Activated effector memory CD4-positive, alpha-beta T cell treated with anti-CD3 and anti-CD28 coated beads, Interleukin-2, amount 50 U/mL, for 16 hours (primary cell): ENCODE measurements at places on chromosomes 4 and X.

DNA sequence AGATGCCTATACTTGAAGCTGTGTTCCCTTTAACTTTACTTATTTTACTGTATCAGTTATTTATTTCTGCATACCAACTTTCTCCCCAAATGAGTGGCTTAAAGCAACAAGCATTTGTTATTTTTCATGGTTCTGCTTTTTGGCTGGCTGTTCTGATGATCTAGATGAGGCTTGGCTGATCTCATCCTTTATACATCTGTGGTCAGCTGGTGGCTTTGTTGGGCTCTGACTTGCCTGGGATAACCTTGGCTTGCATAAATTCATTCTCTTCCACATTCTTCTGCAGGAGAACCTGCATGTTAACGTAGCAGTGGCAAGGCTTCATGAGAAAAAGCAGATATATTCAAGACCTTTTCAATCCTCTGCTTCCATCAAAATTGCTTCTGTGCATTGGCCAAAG lies 1317.6 kb downstream of the ADGRL3 start:
- no peak for DNase-seq

- DNase-seq, result peak; percentile 85
Measured at GRCh38 chrX:107676559-107677378, 48.5 kb downstream of the PRPS1 start.

- DNase-seq, result no peak
Measured at GRCh38 chrX:17993062-17993461, 132.0 kb upstream of the RAI2 start.

GRCh38 chr4:4519297-4519894 lies 22.5 kb downstream of the STX18 start:
- DNase-seq, result no peak

GRCh38 chrX:133746593-133746992 lies 238.8 kb downstream of the GPC3 start:
- no peak for DNase-seq

- no peak for DNase-seq
Measured at GRCh38 chr4:129481107-129481506, 385.2 kb downstream of the C4orf33 start.
